CD4-positive, alpha-beta T cell treated with Interleukin-2 at 100 ng/mL for 4 hours (primary cell): ENCODE measurements at places on chromosomes 5 and 9.

DNA sequence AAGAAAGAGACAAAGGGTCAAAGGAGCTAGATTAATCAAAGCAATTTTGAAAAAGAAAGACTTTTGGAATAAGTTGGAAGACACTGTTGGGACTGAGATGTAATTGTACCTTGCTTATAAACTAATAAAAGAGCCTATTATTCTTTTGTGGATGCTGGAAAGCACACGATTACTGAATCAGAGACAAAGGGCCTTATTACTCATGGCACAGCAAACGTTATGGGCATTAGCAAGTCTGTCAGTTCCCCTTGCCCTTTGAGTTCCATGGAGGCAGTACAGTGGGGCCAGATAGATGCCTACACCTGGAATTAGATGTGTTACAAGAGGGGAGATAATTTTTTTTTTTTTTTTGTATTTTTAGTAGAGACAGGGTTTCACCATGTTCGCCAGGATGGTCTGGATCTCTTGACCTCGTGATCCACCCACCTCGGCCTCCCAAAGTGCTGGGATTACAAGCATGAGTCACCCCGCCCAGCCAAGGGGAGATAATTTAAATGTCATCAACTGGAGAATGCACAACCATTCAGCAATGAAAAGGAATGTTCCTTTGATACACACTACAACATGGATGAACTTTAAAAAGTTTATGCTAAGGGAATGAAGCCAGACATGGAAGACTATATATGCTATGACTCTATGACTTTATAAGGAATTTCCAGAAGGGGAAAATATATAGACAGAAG is 128.9 kb downstream of the STARD4 start:
- DNase-seq: no peak

GRCh38 chr9:110538647-110539041 is 40.9 kb downstream of the SVEP1 start:
- no peak for DNase-seq

- no peak for DNase-seq
These were observed 1.5 kb upstream of the CFAP77 start for GRCh38 chr9:132408521-132408920.

- no peak for DNase-seq
These were observed 44.5 kb downstream of the ZNF608 start for GRCh38 chr5:124701873-124702425.

- DNase-seq: no peak
These were observed 110.2 kb downstream of the MLLT3 start for GRCh38 chr9:20512106-20512505.

DNA sequence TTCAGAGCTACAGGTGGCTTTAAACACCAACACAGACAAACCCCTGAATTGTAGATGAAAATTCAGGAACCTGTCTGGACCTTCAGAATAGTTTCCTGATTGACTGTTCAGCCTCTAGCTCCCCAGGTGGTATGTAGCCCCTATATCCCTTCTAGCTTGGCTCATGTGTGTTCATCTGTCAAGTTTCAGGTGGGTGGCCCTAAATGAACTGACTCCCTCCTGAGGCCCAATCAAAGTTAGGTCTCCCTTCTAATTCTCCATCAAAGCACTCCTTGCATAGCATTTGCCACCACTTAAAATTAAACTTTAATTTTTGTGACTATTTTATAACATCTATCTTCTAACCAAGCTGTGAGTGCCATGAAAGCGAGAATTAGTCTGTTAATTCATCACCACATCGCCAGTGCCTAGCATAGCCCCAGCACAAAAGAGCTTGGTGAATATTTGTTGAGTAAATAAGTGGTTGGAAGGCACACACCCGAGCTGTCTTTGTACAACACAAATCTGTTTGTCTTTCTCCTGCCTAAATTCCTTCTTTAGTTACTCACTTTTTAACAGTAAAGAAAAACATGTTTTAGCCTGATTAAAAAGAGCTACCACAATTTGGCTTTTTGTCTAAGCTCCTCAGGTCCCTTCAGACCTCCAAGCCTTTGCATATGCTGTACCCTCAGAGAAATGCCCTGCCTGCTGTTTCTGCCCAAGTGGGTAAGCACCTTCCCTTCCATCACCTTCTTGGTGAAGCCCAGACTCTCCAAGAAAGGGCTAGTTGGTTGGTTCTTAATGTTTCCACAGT is 138.1 kb upstream of the HMHB1 start:
- no peak for DNase-seq

DNA sequence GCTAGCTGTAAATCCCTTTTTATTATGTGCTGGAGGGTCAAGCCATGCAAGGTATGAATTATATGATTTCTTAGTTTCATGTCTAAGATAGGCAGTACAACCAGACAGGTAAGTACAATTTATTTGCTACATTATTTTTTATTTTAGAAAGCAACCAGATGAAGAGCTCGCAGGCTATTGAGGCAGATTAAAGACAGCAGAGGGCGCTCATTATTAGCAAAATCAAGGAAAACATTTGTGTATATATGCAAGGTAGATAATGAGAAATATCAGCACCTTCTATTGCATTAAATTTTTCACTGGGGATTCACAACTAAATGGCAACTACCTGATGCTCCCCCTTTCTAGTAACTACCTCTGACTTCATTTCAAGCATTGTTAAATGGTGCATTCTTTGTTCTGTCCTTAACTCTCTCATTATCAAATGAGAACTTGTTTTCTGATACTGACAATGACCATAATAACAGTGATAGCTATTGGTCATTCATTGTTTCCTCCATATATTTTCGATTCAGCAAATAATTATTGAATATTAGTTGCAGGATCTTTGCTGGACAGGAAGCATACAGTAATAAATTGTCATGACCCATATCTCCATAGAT is 8.6 kb downstream of the SCGB3A2 start:
- DNase-seq: no peak

GRCh38 chr5:28132151-28132550 is 1093.8 kb upstream of the CDH9 start:
- DNase-seq: no peak

DNA sequence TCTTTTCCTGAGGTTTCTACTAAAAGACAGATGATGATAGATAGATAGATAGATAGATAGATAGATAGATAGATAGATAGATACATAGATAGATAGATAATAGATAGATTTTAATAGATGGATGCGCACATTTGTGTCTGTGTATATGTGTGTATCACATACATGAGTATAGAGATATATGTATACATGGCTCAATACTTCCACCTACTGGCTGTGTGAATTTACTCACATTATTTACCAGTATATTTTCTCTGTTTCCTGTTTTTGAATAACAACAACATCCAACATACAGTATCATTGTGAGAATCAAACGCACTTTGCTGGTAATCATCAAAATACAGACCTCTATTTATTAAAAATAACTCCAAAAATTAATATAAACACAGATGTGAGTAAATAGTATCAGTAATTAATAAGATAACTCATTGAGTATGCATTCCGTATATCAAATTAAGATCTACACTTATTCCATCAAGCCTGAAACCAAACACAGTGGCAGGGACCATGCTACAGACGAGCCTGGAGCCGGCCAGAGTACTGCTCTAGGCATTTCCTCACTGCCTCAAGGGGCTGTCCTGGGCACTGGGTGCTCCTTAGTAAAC is 338.0 kb downstream of the SEMA5A start:
- DNase-seq: no peak

DNA sequence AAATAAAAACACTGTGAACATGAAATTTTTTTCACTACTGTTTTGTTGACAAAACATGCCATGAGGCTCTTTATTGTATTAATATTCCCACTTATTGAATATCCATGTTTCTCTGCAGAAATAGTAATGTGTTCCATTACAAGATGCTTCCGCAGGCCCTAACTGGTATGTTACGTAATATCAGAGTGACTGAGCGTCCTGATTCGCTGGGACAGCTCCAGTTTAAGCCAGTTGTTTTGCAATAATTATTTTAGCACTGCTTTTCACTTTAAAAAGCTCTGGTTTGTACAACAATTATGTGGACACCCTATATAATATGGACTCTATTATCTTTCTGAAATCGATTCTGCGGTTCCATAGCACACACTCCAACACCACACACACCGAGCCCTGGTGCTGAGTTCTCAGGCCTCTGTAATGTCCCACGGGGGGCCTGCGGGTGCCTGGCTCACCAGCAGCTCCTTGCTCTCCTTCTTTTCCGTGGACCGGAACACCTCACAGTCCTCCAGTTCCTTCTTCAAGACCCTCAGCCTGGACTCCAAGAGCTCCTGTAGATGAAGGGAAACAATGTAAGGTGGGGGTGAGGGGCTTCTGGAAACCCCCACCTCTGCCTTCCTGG is 1.8 kb downstream of the TRIM7 start:
- no peak for DNase-seq

DNA sequence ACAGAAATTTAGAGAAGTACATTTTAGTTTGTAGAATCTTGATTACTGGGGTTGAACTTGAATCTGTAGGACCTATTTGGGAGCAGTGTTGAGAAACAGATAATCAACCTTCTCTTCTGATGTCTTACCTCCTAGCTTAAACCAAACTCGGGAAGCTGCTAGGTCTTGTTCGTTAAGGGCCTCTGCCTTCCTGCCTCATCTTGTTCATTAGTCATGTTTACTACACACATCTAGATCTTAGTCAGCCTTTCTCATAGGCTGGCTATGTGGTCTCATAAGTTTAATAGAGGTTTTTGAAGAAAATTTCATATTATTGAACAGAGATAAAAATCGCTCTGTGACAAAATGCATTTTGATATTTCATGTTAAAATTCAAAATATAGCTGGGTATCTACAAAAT is 331.0 kb upstream of the EDIL3 start:
- DNase-seq: no peak

DNA sequence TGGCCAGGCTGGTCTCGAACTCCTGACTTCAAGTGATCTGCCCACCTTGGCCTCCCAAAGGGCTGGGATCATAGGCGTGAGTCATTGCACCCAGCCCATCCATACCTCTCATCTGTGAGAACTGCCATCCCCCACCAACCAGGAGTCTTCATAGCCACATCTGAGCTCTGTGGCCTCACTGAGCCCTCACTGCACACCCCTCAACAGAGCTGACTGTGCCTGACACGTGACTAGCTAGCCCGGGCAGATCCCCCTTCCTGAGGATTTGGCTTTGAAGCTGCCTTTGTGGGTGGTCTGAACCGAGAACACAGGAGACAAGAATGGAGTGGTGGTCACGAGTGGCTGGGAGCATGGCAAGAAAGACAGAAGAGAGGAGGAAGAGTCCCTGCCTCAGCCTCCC is 15.6 kb downstream of the AK8 start:
- no peak for DNase-seq

DNA sequence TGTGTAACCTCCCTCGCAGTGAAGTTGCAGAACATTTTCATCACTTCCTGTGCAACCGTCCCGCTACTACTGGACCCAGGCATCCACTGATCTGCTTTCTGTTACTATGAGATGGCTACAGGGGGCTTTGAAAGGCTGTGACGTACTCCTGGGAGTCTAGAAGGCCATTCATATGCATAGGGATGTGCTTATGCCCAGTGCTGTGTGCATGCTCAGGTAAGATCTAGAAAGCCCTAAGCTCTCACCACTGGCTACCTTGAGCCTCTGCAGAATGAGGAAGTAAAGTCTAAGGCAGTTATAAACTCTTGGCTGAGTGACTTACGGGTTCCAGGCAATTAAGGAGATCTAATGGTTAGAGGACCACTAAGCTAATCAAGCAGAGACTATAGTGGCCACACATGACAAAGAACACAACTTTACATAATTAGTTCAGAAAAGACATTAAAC is 11.8 kb downstream of the HNRNPAB start:
- no peak for DNase-seq
